T1000 (cell line): ENCODE measurements at places on chromosomes 11 and 22.

DNA sequence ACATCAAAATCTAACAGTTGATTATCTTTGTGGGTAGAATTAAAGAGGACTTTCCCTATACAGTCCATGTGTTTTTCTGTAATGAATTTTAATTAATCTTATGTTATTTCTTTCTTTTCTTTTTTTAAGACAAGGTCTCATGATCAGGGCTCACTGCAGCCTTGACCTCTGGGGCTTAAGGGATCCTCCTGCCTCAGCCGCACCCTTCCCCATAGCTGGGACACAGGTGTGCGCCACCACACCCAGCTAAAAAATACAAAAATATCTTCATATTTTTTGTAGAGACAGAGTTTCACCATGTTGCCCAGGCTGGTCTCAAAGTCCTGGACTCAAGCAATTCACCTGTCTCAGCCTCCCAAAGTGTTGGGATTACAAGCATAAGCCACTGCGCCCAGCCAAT lies 7.7 kb downstream of the RAB30 start:
- DNase-seq, result no peak

- no peak for DNase-seq
Measured at GRCh38 chr11:128888034-128888985, 2.8 kb upstream of the KCNJ5 start.

- no peak for DNase-seq
Measured at GRCh38 chr11:121419836-121420235, 32.3 kb upstream of the SORL1 start.

GRCh38 chr11:111183706-111184105 lies 61.8 kb upstream of the POU2AF2 start:
- DNase-seq, result no peak

- DNase-seq, result no peak
Measured at GRCh38 chr22:30887453-30887852, 81.1 kb downstream of the MORC2 start.

GRCh38 chr11:121652971-121653370 lies 200.2 kb upstream of the SORL1-AS1 start:
- no peak for DNase-seq

DNA sequence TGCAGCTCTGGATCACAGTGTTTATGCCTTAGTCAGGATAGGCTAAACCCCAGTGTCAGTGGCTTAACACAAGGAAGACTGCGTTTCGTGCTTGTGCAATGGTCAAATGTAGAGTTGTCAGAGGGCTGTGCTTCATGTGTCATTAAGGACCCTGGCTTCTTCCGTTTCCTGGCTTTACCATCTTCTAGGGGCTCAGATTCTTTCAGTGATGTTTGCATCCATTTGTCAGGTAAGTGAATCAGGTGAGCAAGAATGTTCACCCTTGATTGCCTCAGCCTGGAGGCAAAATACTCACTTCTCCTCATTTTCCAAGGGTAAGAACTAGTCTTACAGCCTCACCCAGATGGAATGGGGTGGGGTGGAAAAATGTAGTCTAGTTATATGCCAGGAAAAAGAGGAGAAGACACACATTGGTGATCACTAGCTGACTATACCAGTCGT lies 20.5 kb upstream of the AMOTL1 start:
- DNase-seq, result no peak

DNA sequence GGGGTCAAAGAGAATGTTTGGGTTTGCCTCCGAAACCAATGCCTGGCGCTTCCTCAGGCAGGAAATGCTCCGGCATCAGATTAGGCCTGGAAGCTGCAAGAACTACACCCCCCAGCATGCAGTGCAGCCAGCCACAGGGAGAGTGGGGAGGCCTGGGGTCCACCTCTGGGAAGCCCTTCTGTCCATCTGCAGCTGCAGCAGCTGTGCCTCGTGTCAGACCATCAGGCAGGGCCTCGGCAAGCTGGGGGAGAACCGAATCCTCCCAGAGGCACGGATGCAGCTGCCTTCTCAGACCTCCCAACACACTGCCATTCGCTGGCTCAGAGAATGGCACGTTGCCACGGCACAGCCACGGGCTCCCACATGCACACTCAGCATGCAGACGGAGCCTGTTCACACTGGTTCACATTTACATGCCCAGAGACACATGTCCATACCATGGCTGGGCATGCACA lies 57.4 kb downstream of the NECTIN1 start:
- no peak for DNase-seq

DNA sequence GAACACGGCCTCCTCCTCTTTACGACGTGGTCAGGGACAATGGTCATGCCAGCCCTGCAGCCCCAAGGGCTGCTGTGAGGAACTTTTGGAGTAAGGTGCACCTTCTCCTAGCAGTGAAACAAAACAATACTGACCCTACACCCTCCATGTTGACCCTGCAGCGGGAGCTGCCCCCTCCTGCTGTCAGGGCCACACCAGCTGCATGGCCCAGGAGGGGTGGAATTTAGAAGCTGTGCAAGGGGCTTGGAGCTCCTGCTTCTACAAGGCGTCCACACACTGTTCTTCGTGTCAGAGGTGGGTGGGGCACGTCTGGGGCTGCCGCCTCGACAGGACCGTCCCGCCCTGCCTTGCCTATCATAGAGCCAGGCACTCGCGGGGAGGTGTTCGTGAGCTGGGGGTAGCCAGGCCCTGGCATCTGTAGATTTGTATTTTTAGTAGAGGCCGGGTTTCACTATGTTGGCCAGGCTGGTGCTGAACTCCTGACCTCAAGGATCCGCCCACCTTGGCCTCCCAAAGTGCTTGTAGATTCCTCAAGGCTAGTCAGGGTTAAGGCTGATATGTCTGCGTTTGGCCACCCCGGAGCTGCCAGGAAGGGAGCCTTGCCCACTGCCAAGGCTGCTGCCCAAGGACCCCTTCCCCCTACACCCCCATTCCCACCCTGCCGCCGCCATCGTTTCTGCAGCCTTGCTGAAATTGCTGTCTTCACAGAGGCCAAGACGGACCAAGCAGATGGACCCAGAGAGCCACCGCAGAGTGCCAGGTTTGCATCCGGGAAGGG lies 15.9 kb downstream of the INCENP start:
- no peak for DNase-seq

- DNase-seq, result no peak
Measured at GRCh38 chr22:41582694-41583093, 6.9 kb downstream of the PMM1 start.

- DNase-seq, result no peak
Measured at GRCh38 chr11:120645639-120646038, 134.1 kb downstream of the GRIK4 start.

GRCh38 chr11:96055706-96056387 lies 131.9 kb upstream of the MTMR2 start:
- DNase-seq, result no peak

- DNase-seq, result no peak
Measured at GRCh38 chr11:56558574-56558973, 15.5 kb upstream of the OR5M11 start.

DNA sequence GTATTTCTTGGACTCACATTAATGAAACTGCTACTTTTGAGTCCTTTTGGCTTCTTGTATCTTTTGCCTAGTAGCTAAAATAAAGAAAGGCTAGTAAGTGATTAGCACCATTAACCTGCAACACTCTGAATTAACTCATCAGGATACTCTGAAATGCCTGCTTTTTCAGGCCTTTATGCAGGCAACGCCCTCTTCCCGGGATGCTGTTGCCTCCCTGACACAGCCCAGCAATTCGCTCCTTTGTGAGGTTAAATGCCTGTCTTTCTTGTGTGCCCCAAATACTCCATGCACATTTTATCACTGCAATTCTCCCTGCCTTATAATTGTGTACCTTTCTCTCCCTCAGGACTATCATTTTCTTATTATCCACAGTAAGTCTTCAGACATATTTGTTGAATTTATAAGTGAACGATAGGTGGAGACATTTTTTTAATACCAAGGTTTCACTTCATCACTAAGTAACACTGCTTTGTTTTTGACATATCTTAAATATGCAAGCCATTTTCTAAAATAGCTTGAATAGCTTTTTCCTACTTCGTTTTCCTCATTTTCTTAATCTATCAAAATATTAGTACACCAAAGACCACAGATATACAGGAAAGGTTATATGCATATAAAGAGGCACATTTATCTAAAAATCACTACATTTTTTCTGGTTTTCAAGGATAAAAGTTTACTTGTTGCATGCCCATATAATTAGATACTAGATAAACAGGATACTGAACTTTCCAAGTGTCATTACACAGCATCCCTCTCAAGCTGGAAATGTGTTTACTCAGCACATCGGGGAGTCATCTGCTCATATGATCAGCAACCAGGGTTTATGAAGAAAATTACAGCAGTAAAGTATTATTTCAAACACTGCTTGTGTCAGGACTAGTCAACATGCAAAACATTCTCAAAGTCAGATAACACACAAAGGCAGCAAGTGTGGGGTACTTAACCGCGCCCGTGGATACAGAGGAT lies 48.5 kb upstream of the DDI1 start:
- peak; percentile 1 for DNase-seq

DNA sequence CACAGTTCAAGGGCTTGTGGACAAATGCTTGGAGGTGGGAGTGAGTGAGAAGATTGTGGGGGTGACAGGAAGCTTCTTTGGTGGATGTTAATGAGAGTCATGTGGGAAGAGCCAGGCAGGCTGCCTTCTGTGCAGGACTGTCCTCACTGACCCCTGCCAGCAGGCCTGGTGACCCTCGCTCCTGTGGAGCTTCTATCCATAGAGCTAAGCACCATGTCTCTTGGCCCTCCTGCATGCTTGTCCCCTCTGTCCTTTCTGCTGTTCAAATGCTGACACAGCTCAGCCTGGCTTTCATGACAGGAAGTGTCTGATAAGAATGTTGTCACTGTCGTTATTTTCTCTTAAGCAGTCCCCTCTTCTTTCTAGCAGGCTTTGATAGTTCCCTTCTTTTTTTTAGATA lies 37.6 kb downstream of the NAT10 start:
- DNase-seq, result no peak

DNA sequence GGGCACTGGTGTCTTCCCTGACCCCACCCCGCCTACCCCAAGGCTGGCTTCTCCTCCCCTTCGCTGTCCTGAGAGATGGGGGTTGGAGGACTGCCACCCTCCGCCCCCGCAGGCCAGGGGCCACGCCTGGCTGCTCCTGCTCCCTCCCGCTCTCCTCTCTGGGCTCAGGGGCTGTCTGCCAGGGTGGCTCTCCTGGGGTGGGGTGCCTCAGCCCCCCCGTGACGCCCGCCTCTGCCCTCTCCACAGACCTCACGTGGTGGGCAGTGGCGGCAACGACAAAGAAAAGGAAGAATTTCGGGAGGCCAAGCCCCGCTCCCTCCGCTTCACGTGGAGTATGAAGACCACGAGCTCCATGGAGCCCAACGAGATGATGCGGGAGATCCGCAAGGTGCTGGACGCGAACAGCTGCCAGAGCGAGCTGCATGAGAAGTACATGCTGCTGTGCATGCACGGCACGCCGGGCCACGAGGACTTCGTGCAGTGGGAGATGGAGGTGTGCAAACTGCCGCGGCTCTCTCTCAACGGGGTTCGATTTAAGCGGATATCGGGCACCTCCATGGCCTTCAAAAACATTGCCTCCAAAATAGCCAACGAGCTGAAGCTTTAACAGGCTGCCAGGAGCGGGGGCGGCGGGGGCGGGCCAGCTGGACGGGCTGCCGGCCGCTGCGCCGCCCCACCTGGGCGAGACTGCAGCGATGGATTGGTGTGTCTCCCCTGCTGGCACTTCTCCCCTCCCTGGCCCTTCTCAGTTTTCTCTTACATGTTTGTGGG lies 8.1 kb downstream of the RCOR2 start:
- no peak for DNase-seq

- no peak for DNase-seq
Measured at GRCh38 chr11:7973011-7973410, 7.8 kb upstream of the NLRP10 start.

DNA sequence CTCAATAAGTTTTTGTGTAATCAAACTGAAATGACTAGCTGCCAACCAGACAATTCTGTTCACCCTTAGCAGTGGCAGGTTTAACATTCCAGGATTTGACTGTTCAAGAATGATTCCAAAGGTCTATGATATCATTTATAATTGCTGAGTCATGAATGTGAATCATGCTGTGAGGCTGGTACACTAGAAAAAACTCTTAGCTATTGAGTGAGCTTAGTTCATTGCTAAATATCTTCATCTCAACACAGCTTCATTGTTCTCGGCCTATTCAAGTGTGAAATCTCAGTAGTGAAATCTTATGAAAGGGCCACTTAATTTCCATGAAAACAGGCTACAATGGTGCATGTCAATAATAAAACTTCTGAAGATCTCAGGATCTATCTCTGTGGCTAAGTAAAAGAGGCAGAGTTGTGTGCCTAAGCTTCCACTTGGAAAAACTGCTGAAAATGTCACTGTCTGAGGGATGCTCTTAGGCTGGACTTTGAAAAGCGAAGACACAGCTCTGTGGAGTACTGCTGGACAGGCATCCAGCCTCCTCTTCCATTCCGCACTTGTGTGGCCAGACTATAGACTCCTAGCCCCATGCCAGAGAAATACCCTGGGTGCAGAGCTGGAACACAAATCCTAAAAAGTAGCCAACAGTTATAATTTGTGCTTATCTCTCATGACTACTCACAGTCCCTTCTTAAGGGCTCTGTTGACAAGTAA lies 12.8 kb downstream of the AQP11 start:
- DNase-seq, result no peak

GRCh38 chr22:44542561-44543222 lies 44.7 kb upstream of the RTL6 start:
- no peak for DNase-seq

GRCh38 chr11:60143768-60144167 lies 39.1 kb downstream of the MS4A6A start:
- DNase-seq, result no peak

- DNase-seq, result no peak
Measured at GRCh38 chr11:60838132-60838531, 3.8 kb upstream of the CCDC86 start.

DNA sequence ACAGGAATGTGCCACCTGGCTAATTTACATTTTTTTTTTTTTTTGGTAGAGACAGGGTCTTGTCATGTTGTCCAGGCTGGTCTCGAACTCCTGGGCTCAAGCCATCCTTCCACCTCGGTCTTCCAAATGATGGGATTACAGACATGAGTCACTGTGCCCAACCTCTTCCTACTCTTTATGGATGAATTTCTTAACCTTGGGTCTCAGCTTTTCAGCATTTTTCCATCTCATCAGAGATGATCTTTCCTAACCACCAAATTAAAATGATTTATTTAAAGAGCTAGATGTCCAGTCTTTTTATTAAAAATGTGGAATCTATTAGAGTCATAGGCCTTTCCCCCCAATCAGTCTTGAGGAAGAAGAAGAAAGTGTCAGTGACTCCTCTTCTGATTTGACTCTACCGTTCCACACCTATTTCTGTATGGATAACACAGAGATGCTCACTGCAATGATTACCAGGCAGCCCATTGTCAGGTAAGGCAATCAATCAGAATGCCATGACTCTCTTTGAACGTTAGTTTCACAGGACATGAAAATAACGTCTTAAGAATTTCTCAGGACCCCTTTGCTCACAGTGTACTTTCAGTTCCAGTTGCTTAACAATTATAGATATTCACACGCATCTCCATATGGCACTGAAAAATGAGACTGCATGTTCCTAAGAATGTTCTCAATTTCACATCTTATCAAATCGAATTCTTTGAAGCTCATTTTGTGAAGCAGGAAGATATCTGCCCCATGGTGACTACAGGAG lies 51.0 kb downstream of the MIAT start:
- DNase-seq, result no peak

GRCh38 chr11:120929664-120930154 lies 94.2 kb upstream of the TBCEL start:
- DNase-seq, result no peak
